Activated naive CD8-positive, alpha-beta T cell treated with anti-CD3 and anti-CD28 coated beads, Interleukin-2, amount 10 ng/mL, durations not matched to agents 7 days and 5 days (primary cell): ENCODE measurements at places on chromosomes 16 and 17.

- no peak overlapping the region for H3K4me3 ChIP-seq
- no peak for DNase-seq
- no peaks in the 10 kb centered on the region for H3K36me3 ChIP-seq
- H3K4me1 ChIP-seq, result peaks cover 33% of the 10 kb centered on the region
- H3K27me3 ChIP-seq, result peaks cover 11% of the 10 kb centered on the region
Measured at GRCh38 chr17:50923611-50924010, 57.5 kb upstream of the TOB1 start.

GRCh38 chr16:71356051-71356740 is 2.3 kb upstream of the CALB2 start:
- H3K27ac ChIP-seq, result no peak overlapping the region
- H3K36me3 ChIP-seq, result no peaks in the 10 kb centered on the region
- no peak overlapping the region for H3K4me3 ChIP-seq

DNA sequence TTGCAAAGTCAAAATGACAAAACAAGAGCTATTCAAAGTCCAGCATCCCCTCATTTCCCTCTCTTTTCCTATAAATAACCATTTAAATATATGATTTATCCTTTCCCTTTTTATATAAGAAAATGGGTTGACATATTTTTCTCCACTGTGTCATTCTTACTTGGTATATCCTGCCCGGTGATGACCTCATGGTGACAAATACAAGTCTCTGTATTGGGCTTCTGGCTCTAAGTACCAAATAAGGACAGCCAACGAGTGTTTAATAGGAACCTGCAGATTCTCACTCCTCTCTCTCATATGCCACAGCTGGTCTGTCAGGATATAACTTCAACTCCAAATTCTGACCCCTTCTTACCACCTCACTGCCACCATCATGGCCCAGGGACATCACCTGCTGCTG is 25.5 kb upstream of the CBLN1 start:
- H3K36me3 ChIP-seq, result no peaks in the 10 kb centered on the region
- H3K27me3 ChIP-seq, result peaks cover 8% of the 10 kb centered on the region
- no peak overlapping the region for H3K4me3 ChIP-seq
- H3K4me1 ChIP-seq, result no peaks in the 10 kb centered on the region
- DNase-seq, result no peak

GRCh38 chr17:30363715-30364202 is 15.0 kb upstream of the CPD start:
- H3K4me1 ChIP-seq, result peaks cover 22% of the 10 kb centered on the region
- H3K27ac ChIP-seq, result peak overlapping the region; percentile 91
- peak; percentile 61 for DNase-seq
- no peak overlapping the region for H3K4me3 ChIP-seq
- H3K27me3 ChIP-seq, result no peaks in the 10 kb centered on the region

GRCh38 chr17:13888056-13888609 is 181.2 kb upstream of the COX10 start:
- no peak overlapping the region for H3K27ac ChIP-seq
- no peak for DNase-seq
- no peaks in the 10 kb centered on the region for H3K27me3 ChIP-seq
- H3K4me3 ChIP-seq, result no peak overlapping the region
- H3K36me3 ChIP-seq, result no peaks in the 10 kb centered on the region

GRCh38 chr16:73232555-73233328 is 184.8 kb upstream of the ZFHX3 start:
- H3K4me1 ChIP-seq, result no peaks in the 10 kb centered on the region
- no peak overlapping the region for H3K4me3 ChIP-seq
- no peaks in the 10 kb centered on the region for H3K27me3 ChIP-seq
- no peak overlapping the region for H3K27ac ChIP-seq
- no peak for DNase-seq

DNA sequence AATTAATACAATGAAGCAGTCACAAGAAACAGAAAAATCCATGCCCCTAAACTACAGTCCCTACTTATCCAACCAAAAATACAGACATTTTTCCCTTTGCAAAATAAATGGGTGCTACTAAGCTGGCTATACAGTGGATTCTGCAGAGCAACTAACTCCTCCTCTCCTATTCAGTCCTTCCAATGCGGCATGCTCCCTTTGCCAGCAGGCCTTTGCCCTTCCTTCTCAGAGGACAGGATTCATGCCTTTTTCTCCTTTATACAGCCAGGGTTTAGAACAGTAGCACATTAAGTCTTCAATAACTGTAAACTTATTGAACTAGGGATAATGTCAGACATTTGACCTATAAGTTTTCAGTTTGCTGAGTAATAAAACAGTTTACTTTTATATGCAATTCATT is 70.2 kb downstream of the SMURF2 start:
- H3K36me3 ChIP-seq, result peaks cover 20% of the 10 kb centered on the region
- no peak overlapping the region for H3K4me3 ChIP-seq
- H3K4me1 ChIP-seq, result peaks cover 5% of the 10 kb centered on the region
- H3K27ac ChIP-seq, result no peak overlapping the region

- H3K27me3 ChIP-seq, result peaks cover 5% of the 10 kb centered on the region
- H3K36me3 ChIP-seq, result peaks cover 9% of the 10 kb centered on the region
- peak overlapping the region; percentile 93 for H3K27ac ChIP-seq
- H3K4me3 ChIP-seq, result peak overlapping the region; percentile 96
- DNase-seq, result no peak
- H3K4me1 ChIP-seq, result peaks cover 21% of the 10 kb centered on the region
Measured at GRCh38 chr17:3845291-3845620, 790 bp downstream of the NCBP3 start.

DNA sequence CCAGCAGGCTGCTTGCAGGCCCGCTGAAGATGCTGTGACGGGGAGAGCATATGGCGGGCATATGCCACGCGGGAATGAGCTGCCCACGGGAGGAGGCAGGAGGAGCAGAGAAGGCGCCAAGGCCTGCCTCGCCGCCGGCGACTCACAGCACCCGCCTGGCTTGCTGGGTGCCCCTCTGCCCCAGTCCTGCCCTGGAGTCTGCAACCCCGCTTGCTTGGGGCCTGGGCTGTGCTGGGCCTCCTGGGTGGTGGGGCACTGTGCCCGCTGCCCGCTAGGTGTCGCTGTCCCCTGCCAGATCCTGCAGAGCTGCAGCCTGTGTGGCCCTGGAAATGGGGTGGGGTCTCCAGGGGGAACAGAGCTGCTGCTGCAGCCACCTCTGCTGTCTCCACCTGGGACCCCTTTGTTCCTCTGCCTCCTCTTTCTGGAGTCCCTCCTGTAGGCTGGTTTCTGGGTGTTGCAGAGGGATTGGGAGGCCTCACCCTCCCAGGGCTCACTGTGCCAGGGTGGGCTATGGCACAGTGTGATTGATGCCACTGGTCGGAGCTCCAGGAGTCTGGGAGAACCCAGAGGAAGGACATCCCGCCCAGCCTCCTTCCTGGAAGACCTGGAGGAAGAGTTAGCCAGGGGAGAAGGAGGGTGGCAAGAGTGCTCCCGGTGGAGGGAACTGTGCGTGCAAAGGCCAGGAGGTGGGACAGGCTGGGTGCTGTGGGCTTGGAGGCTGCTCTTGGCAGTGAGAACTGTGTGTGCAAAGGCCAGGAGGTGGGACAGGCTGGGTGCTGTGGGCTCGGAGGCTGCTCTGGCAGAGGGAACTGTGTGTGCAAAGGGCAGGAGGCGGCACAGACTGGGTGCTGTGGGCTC is 141.0 kb upstream of the CIBAR2 start:
- peaks cover 21% of the 10 kb centered on the region for H3K27me3 ChIP-seq
- H3K4me3 ChIP-seq, result no peak overlapping the region
- no peaks in the 10 kb centered on the region for H3K36me3 ChIP-seq
- H3K4me1 ChIP-seq, result peaks cover 18% of the 10 kb centered on the region
- peak; percentile 87 for DNase-seq
- peak overlapping the region; percentile 56 for H3K27ac ChIP-seq

DNA sequence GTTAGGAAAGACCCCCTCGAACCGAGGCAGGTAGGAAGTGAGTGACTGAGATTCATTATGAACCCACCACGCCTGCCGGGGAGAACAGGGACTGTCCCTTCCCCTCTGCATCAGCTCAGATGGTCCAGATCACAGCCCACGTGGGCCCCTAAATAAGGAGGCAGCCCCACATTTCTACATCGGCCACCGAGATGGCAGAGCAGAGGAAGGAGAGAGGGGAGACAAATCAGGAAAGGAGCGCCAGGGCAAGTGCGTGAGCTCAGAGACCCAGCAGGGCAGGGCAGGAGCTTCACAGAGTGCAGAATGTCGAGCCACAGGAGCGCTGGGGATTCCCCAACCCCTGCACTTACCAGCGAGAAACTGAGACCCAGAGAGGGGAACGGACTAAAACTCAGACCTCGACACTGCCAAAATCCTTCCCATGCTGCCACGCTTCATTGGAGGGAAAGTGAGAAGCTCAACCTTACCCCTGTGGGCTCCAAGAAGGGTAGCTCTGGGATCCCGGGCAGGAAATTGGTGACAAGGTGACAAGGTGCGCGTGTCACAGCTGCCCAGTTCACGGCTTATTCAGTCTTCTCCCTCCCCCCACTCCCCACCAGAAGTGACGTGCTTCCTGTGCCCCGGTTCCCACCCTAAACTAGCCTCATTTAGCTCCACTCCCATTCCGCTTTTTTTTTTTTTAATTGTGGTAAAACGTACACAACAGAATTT is at the start of gene ICAM2:
Gene ICAM2, minus strand, starts transcription at position 578 of the 711 bp plus-strand sequence. CDS start 13,942 bp downstream, outside the sequence.
- H3K4me3 ChIP-seq, result peak within 1 kb of the TSS; percentile 94
- peak within 1 kb of the TSS; percentile 99 for H3K27ac ChIP-seq
- peak; percentile 78 for DNase-seq
- peaks cover 55% of the 10 kb centered on the region for H3K4me1 ChIP-seq
- no peaks in the 10 kb centered on the region for H3K27me3 ChIP-seq

DNA sequence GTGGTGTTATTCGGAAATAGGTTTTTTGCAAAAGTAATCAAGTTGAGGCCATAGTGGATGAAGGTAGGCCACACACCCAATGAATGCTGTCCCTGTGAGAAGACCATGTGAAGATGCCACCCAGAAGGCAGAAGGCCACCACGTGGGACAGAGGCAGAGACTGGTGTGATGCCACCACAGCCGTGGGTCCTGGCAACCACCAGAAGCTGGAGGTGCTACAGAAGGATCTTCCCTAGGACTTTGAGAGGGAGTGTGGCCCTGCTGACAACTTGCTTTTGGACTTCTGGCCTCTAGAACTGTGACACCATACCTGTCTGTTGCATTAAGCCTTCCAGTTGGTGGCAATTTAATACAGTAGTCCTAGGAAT is 49.3 kb downstream of the RMI2 start:
- H3K4me1 ChIP-seq, result peaks cover 6% of the 10 kb centered on the region
- DNase-seq, result no peak
- no peaks in the 10 kb centered on the region for H3K36me3 ChIP-seq
- no peak overlapping the region for H3K4me3 ChIP-seq
- peaks cover 2% of the 10 kb centered on the region for H3K27me3 ChIP-seq

- no peak overlapping the region for H3K4me3 ChIP-seq
- no peaks in the 10 kb centered on the region for H3K36me3 ChIP-seq
- H3K27ac ChIP-seq, result no peak overlapping the region
- no peak for DNase-seq
- no peaks in the 10 kb centered on the region for H3K4me1 ChIP-seq
- peaks cover 6% of the 10 kb centered on the region for H3K27me3 ChIP-seq
Measured at GRCh38 chr17:33124871-33125551, 133.4 kb downstream of the SPACA3 start.

GRCh38 chr17:52648995-52649394 is 490.5 kb upstream of the CA10 start:
- H3K27me3 ChIP-seq, result no peaks in the 10 kb centered on the region
- H3K36me3 ChIP-seq, result no peaks in the 10 kb centered on the region
- no peak for DNase-seq
- no peak overlapping the region for H3K4me3 ChIP-seq

GRCh38 chr16:65989861-65990604 is 376.5 kb upstream of the CDH5 start:
- DNase-seq, result no peak
- H3K36me3 ChIP-seq, result no peaks in the 10 kb centered on the region
- no peaks in the 10 kb centered on the region for H3K4me1 ChIP-seq
- no peak overlapping the region for H3K4me3 ChIP-seq
- no peaks in the 10 kb centered on the region for H3K27me3 ChIP-seq
- no peak overlapping the region for H3K27ac ChIP-seq

- peaks cover 27% of the 10 kb centered on the region for H3K4me1 ChIP-seq
- no peak for DNase-seq
- H3K36me3 ChIP-seq, result peaks cover 11% of the 10 kb centered on the region
- H3K4me3 ChIP-seq, result peak overlapping the region; percentile 77
- peak overlapping the region; percentile 58 for H3K27ac ChIP-seq
- no peaks in the 10 kb centered on the region for H3K27me3 ChIP-seq
Measured at GRCh38 chr17:1725642-1726511, 1.4 kb downstream of the WDR81 start.

DNA sequence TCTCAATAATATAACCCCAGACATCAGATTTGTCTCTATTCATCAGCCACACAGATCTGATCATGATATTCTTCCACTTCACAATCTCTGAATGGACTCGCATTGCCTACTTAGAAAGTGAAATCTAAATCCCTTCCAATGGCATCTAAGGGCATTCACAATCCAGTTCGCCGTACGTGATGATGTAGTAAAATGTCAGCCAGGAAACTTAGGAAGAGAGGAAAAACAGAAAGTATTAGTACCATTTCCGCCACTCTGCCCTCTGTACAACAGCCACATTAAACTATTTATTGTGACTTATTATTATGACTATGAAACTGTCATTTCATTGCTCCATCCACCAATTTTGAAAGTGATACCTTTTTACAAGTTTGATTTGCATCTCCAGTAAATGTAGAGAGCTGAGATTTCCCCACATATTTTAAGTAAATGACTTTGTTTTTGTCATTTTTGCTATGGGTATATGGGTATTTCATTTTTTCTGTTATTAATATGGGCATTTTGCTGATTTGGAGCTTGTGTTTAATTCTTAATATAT is 69.4 kb upstream of the SMIM36 start:
- peaks cover 3% of the 10 kb centered on the region for H3K27me3 ChIP-seq
- H3K4me3 ChIP-seq, result no peak overlapping the region
- DNase-seq, result no peak

GRCh38 chr17:5794385-5794784 is 210.1 kb upstream of the NLRP1 start:
- H3K4me1 ChIP-seq, result no peaks in the 10 kb centered on the region
- H3K4me3 ChIP-seq, result no peak overlapping the region
- H3K27me3 ChIP-seq, result peaks cover 22% of the 10 kb centered on the region
- no peaks in the 10 kb centered on the region for H3K36me3 ChIP-seq

DNA sequence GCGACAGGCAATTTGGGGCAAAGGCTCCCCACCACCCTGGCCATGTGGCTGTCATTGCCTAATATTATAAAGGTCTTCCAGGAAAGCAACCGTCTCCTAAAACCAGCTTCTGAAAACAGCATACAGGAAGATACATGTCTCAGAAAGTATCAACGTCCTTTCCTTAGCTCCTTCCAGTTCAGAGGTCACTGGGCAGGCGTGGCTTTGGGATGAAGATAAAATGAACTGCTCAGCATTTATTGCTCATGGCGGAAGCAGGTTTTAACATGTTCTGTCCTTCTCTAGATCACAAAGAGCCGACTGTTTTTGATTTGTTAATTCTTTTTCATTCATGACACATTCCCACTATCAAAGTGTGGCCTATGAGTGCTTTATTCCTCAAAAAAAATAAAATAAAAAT is 8.0 kb downstream of the CFAP20 start:
- peaks cover 30% of the 10 kb centered on the region for H3K4me1 ChIP-seq
- H3K4me3 ChIP-seq, result no peak overlapping the region
- H3K36me3 ChIP-seq, result peaks cover 4% of the 10 kb centered on the region
- no peaks in the 10 kb centered on the region for H3K27me3 ChIP-seq
- H3K27ac ChIP-seq, result no peak overlapping the region
